CD4-positive, alpha-beta T cell treated with Interleukin-15 for 1 hour (primary cell): ENCODE measurements at places on chromosomes 16 and 17.
A peak's percentile ranks its signal among the peaks of the same experiment; 100 is the strongest.

- DNase-seq, result peak; percentile 40
Observed at GRCh38 chr17:82287868-82288801, 14.6 kb upstream of the CSNK1D start.

GRCh38 chr17:75827308-75828075 lies 16.7 kb downstream of the UNC13D start:
- DNase-seq, result peak; percentile 68

GRCh38 chr16:80105751-80106150 lies 435.0 kb upstream of the DYNLRB2 start:
- no peak for DNase-seq

DNA sequence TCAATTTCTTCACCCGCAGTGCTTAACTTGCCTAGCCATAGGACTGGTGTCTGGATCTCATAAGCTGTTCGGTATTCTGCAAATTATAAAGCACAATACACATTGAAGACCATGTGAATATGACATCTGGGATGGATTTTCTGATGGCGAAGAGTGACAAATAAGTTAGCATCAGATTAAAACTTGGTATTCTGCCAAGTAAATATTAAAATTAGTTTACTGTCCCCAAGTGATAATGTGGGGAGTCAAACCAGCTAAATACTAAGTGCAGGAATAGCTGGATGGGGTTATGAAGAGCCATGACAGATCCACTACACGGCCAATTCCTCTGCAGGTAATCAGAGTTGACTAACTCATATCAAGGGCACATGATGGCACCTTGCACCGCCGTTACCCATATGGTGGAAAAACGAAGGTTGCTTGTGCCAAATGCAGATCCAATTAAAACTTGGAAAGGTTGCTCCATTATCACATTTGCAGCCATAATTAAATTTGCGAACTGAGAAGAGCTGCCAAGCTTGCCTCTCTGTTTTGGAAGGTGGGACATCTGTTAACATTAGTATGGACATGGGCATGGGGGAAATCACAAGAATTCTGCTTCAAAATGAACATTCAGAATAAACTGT lies 114.9 kb upstream of the TOM1L1 start:
- DNase-seq, result no peak

DNA sequence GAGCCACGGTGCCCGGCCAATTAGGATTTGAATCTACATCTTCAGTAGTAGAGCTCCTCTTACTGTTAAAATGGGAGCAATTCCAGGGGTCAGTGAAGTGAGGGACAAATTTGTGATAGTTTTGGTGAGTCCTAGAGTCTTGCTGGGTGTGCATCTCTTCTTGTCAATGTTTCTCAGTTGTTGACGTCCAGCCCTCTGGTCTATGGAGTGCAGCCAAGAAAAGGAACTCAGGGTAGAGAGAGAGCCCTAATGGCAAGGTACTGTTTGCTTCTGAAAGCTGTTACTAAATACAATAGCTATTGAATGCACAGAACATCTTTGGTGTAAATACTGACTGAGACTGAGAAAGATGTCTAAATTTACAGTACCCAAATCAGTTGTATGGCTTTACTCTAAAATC lies 282.5 kb upstream of the SALL1 start:
- no peak for DNase-seq

DNA sequence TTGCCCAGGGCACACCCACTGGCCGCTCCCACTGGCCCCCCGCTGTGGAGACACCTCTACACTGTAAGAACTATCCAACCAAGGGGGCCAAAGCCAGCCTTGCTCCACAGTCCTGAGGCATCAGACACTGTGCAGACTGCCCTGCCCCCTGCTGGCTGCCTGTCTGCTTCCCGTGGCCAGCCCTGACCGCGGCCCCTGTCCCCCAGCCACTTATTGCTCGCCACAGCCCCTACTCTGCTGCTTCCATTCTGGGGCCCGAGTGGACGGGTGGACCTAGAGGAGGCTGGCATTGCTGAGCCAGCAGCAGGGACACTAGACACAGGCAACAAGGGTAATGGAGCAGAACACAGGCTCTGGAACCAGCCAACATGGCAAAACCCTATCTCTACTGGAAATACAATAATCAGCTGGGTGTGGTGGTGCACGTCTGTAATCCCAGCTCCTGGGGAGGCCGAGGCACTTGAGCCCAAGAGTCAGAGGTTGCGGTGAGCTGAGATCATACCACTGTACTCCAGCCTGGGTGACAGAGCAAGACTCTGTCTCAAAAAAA lies 19.7 kb upstream of the LRRC37A3 start:
- peak; percentile 52 for DNase-seq

DNA sequence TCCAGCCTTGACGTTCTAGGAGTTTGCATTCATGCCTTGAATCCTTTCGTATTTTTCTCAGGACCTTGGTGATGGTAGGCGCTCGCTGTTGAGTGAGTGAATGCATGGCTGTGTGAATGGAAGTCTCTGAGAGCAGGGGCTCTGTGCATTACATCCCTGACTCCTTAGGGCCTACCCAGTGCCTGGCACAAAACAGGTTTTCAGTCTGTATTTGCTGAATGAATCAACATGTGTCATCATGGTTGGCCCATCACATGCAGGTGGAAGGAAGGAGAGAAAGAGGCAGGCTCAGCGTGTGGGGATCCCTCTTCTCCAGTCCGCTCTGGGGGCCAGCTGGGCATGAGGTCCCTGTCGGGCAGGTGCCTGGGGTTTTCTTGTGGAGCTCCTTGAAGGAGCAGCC lies 8.7 kb downstream of the RAP1GAP2 start:
- no peak for DNase-seq

GRCh38 chr16:1741553-1742165 lies 29.7 kb downstream of the NME3 start:
- no peak for DNase-seq

DNA sequence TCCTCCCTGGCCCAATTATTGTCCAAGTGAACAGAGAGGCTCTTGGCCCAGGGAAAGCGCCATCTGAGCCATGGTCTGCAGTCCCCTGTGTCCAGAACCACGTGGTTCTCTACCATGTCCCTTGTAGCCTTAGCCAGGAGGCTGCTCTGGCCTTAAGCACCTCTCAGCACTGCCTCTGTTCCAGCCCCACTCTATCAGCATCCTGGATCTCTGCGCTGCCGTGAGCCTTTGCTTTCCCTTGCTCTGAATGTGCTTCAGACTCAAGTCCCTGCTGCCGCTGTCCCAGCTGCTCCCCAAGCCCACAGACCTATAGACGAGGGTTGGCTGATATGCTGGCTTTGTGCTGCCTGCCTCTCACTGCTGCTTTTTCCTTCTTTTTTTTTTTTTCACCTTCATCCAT lies 33.9 kb downstream of the CYB561 start:
- no peak for DNase-seq

DNA sequence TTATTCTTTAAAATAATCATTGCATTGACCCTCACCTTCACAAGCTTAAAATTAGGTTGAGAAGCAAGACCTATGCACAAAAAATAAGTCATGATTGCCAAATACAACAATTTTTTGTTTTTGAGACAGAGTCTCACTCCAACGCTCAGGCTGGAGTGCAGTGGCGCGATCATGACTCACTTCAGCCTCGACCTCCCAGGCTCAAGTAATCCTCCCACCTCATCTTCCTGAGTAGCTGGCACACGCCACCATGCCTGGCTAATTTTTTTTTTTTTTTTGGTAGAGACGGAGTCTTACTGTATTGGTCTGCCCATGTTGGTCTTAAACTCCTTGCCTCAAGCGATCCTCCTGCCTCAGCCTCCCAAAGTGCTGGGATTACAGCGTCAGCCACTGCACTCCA lies 24.2 kb downstream of the ZNF652 start:
- DNase-seq, result no peak

DNA sequence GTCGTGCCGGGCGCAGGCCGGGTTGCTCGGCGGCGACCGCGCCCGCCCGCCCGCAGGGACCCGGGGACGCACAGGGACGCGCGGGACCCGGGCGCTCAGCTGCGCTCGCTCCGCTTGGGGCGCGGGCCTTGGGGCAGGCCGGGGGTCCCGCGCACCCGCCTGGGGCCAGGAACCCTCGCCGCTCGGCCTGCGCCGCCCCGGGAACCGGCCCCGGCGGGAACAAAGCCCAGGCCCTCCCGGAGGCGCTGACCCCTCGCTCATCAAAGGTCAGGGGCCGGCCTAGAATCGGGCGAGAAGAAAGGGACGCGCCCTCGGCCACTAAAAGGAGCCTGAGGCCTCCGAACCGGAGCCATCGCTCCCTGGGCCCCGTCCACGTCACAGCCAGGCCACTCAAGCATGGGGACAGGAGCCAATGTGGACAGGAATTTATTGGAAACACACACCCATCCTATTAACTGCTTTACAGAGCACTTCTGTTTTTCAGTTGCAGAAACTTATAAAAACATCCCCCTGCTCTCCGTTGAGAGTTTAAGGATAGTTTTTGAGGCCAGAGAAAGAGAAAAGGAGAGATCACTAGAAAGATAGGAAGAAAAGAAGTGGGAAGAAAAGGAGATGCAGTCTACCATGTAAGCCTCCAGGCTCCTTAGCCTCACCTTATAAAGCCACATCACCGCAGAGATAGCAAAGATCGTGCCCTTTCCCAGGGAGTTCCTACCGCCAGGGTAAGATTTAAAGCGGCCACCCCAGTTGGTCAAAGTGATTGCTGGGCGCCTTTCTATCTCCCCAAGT lies 558 bp upstream of the ZFHX3 start:
- no peak for DNase-seq

DNA sequence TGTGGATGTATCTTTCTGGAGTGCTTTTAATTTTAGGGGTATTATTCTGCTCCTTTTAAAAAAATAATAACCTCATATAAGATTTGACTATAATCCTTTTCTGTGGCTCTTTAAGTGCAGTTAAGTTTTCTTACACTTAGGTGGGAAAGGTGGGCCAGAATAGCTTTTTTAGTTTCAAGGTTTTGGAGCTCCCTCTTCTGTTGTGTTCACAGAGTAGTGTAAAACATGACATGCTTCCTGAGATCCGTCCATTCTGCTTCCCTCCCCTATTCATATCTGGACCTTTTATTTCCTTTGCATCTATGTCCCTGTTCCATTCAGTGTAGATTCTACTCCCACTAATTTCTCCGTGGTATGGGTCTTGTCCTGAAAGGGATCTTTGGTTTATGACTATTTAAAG lies 12.8 kb downstream of the LRRC36 start:
- no peak for DNase-seq

DNA sequence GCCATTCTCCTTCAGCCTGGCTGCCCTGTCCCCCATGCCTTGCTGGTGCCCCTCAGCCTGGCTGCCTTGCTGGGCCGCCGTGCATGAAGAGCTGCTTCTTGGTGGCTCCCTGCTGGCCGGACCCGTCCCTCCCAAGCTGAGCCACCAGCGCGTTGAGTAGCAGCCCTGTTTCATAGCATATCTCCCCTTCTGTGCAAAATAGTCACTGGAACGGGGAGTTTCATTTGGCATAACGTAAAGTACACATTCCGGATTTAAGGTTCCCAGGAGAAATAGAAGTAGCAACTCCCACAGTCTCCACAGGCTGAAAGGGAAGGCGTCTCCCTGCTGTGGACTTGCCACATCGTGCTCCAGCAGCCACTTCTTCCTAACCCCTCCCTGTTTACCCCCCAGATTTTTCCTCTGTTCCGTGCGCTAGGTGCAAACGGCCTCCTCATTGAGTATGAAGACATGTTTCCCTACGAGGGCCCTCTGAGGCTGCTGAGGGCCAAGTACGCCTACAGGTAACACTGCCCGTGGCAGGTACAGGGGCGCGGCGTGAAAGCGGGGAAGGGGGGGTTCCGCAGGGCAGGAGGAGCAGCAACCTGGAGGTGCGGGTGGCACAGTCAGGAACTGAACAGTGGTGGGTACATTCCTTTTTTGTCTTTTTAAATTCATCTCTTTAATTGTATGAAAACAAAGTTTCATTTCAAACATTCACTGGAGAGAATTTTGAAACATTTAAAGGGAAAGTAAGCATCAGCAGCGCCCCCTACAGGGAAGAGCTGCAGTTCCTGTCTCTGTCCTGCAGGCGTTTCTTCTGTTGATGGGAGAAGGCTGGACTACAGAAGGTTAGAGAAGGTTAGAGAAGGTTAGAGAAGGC lies 5.8 kb upstream of the OGFOD3 start:
- peak; percentile 43 for DNase-seq

GRCh38 chr16:68202091-68202519 lies 33.8 kb downstream of the ESRP2 start:
- no peak for DNase-seq

- DNase-seq, result no peak
Observed at GRCh38 chr17:4520894-4521600, 22.4 kb downstream of the SPNS2 start.

DNA sequence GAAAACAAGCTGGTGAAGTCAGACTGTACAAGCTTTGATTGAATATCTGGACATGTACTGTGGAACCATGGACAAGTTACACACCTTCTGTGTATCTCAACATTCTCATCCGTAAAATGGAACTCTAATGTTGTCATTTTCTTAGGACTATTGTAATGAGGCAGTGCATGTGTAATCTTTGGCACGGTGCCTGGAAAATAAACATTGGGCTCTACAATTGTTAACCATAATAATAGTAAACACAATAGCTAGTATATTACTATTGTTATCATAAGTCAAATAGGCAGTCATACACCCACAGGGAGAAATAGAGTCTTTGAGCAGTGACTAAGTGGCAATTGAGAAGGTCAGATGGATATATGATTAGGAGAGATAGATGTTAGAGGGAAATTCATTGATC lies 39.8 kb upstream of the ANKFN1 start:
- DNase-seq, result no peak

GRCh38 chr16:15682105-15682570 lies 32.1 kb downstream of the NDE1 start:
- peak; percentile 58 for DNase-seq
